ENCODE measurements at places on chromosomes 7 and 10.

GRCh38 chr10:78937800-78938694 lies 130.7 kb upstream of the ZMIZ1 start:
- DNase-seq = no peak

- DNase-seq = no peak
Observed at GRCh38 chr7:139023076-139023475, 12.8 kb downstream of the ZC3HAV1L start.

DNA sequence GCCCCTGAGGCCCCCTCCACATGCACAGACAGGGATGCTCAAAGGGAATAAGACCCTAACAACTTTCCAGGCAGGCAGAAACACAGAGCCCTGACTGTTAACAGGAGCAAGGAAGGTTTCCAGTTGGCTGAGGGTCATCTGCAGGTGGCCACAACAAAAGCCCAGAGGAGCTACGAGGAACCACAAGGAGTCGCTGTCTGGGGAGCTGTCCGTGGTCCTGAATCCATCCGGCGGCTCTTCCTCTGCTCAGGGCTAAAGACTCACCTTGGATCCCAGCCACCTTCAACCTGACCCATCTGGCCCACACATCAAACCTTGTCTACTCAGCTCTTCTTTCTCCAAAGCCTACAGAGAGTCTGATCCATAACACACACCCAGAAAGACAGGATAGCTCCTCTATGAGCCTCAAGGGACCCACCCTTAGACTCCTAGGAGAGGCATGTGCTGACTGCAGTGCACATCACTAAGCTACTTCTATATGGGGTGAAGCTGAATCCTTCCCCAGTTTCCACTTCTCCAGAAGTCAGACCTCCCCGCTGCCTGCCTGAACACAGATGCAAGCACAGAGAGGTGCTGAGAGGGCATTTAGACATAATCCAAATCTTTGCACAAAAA lies 104.0 kb downstream of the SLIT1 start:
- DNase-seq = peak; percentile 19

DNA sequence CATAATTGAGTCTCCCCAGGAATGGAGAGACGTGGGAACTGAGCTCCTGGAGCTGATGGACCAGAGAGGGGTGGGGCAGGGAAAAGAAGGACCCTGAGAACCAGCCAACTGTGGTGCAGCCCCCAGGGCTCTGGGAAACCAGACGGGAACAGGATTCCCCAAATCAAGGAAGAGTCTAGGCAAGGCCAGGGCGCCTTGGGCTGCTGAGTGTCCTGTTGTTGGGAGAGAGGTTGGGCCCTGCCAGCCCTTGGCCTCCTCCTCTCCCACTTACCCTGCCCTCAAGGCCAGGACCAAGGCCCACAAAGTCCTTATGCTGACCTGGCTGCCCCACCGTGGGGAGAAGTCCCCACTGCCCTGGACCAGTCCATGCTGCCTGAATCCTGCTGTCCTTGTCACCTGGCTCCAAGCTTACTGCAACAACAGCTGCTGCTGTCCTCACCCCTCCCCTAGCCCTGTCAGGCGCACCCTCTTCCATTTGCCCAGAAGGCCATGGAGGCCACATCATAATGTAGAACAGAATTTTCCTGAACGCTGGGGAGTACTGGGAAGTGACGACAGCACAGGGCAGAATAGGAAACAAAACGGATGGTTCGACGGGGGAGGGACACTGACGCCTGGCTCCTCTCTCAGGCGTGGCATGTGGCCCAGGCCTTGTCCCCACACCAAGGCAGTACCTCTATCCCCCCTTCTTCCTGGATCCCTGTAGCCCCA lies 132.9 kb upstream of the ZMIZ1 start:
- no peak for DNase-seq

DNA sequence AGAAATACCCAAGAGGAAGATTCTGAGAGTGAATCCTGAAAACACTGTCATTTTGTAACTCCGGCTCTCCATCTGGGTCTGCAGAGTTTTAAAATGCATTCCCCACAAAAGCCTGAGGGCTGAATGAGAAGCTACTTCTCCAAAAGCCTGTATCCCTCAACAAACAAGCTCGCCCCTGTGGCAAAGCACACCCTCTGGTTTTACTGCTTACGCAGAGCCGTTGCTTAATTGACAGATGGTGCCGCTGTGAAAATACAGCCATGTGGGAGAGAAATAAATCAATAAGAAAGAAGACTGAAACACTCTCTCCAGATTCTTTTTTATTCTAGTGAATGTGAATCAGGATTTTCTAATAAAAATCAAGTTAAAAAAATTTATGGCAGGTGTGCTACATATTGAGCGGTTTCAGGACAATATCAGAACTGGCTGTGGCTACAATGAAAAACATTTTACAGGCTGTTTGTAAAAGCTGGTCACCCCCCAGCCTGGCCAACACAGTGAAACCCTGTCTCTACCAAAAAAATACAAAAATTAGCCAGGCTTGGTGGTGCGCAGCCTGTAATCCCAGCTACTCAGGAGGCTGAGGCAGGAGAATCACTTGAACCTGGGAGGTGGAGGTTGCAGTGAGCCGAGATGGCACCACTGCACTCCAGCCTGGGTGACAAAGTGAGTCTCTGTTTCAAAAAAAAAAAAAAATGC lies 32.5 kb downstream of the C7orf33 start:
- DNase-seq = no peak

DNA sequence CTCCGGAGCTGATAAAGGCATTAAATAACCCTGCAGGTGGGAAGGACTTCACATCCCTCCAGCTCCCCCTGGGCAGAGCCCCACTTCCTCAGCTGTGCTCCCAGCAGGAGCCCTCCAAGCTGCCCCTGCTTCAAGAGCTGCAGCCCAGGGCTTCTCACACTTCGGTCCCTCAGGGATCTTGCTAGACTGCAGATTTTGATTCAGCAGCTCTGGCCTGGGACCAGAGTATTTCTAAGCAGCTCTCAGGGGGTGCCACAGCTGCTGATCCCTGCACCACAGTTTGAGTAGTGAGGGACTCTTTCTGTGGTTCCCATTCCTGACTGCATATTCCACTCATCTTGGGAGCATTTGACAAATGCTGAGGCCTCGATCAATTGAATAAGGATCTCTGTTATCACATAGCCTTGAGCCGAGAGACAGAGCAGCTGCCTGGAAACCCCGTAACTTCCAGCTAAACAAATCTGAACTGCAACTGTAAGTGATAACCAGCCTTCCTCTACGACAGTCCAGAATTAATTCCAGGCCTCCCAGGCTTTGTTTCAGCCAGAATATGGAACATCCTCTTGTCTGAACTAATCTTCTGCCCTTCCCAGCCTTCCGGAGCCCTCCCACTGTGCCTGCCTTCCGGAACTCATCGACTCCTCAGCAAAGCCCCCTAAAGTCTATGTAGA lies 161.4 kb downstream of the CCDC3 start:
- DNase-seq = no peak

GRCh38 chr7:116249969-116250553 lies 39.7 kb downstream of the TES start:
- DNase-seq = no peak

DNA sequence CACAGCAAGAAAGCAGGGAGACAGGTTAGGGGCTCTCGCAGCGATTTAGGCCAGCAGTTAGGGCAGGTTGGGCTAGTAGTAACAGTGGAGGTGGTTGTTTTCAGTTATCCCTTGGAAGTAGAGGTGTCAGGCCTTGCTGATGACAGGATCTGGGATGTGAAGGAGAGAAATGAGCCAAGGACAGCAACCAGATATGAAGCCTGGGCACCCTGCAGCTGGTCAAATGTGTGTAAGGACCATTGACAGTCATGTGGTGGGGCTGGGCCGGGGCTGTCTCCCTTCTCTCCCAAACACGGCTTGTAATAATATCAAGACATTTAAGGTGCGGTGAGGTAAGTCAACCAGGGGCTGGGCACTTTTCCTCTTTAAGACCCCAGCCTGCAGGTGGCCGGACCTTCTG lies 112.5 kb upstream of the IGFBP3 start:
- DNase-seq = no peak

DNA sequence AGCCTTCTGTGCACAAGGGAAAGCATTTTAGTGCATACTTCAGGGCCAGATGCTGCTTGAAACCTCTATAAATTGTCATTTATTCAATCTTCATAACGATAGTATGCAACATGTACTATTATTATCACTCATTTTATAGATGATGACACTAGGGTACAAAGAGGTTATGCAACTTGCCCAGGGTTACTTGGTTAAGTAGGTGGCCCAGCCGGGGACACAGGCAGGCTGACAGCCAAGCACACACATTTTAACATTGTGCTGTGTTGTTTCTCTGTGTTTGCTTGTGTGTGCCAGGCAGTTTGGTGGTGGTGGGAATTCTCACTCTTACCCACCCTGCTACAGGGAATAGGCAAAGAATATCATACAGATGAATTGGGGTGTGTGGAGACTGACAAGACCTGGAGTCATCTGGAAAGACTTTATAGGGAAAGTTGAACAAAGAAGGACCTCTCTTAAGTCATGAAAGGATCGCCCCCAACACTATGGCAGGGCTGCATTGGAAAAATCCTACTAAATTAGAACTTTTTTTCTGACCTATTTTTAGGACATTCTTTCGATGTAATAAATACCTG lies 98.9 kb downstream of the MKX start:
- no peak for DNase-seq

GRCh38 chr10:120217736-120218135 lies 239.3 kb upstream of the PLPP4 start:
- DNase-seq = no peak

DNA sequence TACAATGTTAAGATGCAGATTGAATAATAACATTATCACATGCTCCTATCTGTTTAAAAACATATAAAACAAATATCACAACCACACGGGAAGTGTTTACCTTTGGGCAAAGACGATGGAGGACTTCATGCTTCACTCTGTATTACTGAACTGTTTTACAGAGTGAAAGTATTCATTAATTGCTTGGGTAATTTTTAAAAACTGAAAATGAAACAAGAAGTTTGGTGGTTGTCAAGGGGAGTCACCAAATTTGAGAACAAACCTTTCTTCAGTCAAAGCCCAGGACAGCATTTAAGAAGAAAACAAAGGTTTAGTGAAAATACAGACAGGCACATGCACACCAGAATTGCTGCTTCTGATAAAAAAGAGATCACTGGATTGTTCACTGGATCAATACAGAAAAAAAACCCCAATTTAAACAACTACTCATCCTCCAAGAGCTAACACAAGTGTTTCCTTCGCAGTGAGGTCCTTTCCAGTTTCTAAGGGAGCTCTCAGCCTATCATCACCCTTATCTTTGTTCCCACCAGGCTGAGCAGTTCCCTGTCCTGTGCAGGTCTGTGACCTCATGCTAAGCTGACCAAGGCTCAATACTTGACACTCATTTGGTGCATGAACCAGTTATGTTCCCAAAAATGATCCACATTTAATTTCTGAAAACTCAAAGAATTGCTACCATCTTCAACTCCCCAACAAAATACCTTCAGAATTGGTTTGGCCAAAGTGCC lies 8.8 kb downstream of the PARP12 start:
- no peak for DNase-seq

DNA sequence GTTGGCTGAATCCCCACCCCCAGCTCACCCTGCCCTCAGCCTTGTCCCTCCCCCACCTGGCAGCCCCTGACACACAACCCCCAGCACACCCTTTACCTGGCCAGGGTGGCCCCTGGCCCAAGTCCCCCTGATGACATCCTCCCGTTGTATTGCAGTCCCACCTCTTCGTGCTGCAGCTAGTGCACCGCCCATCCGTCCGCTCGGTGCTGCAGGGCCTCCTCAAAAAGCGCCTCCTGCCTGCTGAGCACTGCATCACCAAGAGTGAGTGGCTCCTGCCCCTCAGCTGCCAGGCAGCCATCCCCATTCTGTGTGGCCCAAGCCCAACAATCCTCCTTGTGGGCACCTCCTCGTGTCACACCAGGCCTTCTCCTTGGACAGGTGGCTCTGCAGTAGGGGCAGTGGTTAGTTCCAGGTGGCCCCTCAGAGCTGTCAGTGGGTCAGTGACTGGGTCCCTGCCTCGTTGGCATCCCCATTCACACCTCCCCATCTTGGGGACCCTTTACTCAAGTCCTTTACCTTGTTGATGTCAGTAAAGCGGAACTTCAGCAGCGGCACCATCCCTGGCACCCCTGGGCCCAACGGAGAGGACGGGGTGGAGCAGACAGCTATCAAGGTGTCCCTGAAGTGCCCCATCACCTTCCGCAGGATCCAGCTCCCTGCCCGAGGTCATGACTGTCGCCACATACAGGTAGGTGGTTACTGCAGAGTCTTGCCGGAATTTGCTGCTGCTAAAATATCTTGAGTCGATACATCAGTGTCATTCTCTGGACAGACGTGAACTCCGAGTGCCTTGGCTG lies 14.3 kb downstream of the ZMIZ2 start:
- DNase-seq = no peak

- DNase-seq = no peak
Observed at GRCh38 chr10:103246324-103246723, 637 bp downstream of the RPEL1 start.

DNA sequence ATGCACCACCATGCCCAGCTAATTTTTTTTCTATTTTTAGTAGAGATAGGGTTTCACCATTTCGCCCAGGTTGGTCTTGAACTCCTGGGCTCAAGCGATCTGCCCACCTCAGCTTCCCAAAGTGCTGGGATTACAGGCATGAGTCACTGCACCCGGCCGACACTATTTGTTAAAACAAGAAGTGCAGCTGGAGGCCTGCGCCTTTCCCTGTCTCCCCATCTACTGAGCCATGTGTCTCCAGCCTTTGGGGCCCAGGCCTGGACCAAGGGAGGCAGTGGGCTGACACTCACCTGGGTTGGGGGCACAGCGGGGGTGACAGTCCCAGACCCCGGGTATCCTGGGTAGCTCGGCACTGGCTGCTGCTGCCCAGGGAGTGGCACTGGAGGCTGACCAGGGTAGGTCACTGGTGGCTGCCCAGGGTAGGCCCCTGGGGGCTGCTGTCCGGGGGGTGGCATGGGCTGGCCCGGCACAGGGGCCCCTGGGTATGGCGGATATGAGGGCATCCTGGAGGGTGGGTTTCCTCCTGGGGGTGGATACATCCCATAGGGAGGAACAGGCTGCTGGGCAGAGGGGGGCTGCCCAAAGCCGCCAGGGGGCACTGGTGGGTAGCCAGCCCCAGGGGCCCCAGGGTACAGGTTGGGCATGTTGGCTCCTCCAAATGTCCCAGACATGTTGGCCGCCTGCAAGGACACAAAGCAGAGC lies 36.3 kb downstream of the PLAC9 start:
- DNase-seq = no peak

DNA sequence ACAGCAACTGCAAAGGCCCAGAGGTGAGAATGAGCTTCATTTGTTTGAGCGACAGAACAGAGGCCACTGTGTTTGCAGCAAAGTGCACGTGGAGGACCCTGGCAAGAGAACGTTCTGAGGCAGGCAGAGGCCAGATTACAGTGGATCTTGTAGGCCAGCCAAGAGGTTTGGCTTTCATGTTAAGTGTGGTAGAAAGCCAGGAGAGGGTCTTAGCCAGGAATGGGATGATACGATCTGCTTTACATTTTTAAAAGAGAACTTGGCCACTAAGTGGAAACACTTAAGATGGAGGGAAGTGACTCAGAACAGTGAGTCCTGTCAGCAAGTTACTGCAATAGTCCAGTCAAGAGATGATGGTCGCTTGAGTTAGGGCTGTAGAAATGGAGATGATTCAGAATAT lies 4.6 kb downstream of the CCDC136 start:
- no peak for DNase-seq

Data from LNCaP clone FGC (cell line).